A549 (cell line): ENCODE measurements at places on chromosomes 16 and 17. TPM values are rescaled to one million over a fixed set of nuclear protein-coding genes. Genes with fewer than 3 reads are reported as not detected.

TRIM37 gene
- 26.2 to 29.4 TPM (median 28.6 TPM) in 3 replicates for polyA plus RNA-seq

GRCh38 chr16:978403-978802 lies 3.2 kb upstream of the SOX8 start:
- DNase-seq = no peak

- no peak for DNase-seq
These were observed 54.8 kb downstream of the USP43 start for GRCh38 chr17:9700136-9700535.

ACLY gene
- polyA plus RNA-seq = 337 to 355 TPM (median 344 TPM) in 3 replicates

DNA sequence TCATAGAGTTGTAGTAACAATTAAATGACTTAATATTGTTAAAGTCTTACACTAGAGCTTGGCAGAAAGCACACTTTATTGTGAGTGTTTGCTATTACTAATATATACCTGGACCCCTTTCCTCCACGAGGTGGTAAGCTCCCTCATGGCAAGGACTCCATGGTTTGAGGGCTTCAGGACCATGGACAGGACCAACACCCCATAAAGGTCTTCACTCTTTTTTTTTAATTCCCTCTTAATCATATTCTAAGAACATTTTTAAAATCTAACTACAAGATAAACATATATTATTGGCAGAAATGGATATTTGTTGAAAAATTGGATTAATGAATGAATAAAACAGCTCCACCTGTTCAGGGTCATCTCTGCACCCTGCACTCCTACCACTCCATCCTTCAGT lies 154.5 kb downstream of the CBLN1 start:
- no peak for DNase-seq
